ENCODE measurements at places on chromosomes 12 and 14.

DNA sequence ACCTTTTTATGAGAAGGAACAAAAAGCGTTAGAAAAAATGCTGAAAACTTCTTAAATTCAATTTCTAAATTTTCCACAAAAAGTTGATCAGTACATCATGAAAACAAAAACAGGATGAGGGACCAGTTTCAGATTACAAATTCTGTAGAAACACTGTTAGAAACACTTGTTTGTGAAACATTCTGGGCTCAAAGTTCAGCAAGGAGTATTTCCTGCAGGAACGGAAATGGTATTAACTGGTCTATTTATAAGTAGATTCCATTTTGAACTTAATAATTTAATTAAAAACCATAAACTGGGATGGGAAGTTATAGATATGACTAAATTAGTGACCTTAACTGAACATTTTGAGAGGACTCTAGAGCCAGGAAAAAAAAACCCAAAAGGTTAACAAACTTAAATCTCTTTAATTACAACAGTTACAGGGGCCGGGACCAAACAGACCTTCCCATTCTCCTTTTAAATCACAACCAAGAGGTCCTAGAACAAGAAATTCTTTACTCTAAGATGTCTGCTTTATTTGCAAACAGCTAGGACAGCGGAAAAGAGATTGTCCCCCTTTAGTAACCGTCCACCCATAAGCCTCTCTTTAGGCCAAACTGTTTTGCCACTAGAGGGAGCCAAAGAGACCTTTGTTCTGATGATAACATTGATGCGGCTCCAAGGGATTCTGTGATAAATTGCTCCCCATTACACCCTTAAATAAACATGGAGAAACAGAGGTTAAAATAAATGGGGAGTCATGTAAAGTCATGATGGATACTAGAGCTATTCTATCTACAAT lies 69.0 kb upstream of the RERGL start:
- DNase-seq = peak; percentile 53

GRCh38 chr14:58637391-58638230 lies at the start of gene DACT1:
Gene DACT1 (plus strand): TSS chr14:58637962. CDS start chr14:58638203, 241 bp downstream.
- peak; percentile 33 for DNase-seq

DNA sequence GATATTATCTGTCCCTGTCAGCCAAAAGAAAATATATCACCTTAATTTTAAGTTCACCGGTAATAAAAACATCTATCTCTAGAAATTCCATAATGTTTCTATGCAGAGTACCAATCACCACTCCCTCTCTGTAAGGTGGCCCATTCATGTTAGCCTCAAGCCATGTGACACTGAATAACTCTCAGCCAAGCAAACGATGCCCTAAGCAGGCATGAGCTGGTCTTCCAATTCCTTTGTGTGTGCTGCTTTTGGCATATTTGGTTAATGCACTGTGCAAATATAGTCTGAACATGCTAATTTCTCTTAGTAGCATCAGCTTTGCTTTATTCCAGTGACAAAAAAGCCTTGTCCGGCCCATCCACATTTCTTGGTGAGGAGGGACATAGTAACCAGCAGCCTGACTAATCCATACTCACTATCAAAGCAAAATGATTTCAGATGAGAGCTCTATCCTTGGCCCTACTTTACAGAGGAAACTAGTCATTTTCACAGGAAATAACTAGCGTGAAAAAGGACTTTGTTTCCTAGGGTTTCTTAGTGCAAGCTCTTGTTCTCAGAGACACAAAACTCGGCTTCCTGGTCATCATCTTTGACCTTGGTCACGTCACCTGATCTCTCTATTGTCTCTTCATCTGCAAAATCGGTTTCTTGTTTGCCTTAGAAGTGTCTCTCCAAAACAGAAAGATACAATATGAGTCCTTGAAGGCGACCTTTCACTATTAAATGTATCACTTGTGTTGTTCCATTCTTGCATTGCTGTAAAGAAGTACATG lies 59.2 kb upstream of the RTRAF start:
- no peak for DNase-seq

DNA sequence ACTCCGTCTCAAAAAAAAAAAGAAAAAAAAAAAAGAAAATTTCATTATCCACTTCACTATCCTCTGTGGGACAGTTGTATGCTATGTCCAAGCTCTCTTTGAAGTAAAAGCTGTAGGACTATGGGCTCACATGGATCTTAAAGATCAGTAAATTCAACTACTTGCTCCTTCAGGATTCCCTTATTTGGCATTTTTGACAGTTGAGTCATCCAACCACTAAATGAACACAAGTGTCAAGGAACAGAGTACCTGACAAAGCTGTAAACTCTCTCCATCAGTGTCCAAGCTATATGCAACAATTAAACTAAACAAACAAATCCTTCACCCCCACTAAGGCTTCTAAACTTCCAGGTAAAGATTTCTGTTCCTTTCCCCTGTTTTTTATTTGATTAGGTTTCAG lies 177.0 kb downstream of the CEP128 start:
- DNase-seq = no peak

DNA sequence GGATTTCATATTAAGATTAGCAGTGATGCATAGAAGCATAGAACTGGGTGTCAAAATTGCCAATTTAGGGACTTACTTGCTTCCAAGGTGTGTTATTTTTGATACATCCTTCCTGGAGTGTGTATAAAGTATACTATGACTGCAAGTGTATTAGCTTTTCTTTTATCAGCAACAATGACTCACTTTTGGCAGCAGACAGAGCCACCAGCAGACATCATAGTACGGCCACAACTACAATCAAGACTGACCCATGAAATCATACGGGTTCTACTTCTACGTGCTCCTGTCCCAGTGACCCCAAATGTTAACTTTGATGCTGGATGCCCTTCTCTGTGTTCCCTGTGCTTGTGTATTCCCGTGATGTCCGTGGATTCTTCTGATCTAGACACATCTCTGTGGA lies 443.9 kb downstream of the TMEM132D start:
- DNase-seq = no peak

- DNase-seq = no peak
These were observed 60.7 kb downstream of the NTF3 start for GRCh38 chr12:5492562-5492961.
